ENCODE measurements at places on chromosomes 7 and 10.

DNA sequence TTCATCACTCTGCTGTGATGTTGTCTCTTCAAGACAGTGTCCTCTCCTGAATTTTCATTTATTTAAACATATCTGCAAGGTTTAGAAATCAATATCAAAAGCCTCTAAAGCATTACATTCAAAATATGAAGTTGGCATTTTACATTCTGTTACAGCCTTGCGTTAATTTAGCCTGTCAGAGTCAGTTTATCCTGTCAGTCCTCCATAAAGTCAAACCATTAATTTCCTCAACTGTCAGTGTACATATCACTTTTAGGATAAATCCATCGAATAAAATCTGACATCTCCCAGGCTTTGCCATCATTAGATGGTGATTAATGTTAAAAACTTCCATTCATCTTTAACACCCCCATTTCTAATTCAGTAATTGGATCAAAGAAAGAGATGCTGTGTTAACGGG lies 77.0 kb downstream of the NPY start:
- DNase-seq = no peak

- no peak for DNase-seq
These were observed 190.2 kb downstream of the SORCS3 start for GRCh38 chr10:104831272-104831671.

DNA sequence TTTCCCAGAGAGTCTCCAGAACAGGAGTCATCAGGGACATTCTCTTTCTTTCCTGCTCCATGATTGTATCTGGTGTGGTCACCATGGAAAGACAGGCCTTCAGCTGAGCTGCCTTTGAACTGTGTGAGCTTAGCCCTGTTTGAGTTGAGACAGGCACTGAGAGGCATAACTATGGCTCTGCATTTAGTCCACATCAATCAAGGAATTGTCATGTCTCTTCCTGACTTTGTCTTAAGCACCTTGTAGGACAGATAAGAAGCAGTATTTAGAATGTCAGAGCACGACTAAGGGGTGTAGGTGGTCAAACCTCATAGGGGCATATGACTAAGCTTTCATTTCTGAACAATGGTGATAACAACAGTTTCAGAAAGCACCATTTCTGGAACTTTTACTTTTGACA lies 53.5 kb downstream of the EPDR1 start:
- DNase-seq = no peak

DNA sequence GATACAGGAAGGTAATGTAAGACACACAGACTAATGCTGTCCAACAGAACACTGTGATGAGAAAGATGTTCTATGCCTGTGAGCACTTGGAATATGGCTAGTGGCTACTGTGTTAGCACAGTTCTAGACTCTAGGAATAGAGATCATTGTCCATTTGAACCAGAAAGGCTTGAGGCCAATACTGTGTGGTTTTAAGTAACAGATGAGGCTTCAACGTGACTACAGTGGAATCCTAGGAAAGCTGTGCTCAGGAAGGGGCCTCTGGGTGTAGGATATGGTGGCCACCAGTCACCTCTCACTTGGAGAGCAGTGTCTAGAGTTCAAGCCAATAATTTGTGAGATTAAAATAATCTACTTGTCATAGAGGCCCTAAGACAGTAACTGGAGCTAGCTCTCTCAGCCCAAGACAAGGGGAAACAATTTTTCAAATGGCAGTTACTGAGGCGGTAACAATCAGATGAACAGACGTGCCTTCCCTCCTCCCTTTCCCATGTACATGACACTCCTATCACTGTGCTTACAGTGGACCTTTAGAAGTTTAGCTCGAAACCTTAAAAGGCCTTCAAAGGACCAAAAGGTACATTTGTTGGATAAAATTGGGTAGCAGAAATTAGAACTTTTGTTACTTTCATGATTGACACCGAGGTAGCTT lies 10.2 kb downstream of the ZDHHC16 start:
- DNase-seq = no peak

- no peak for DNase-seq
These were observed 137.3 kb downstream of the HECW1 start for GRCh38 chr7:43249823-43250145.

DNA sequence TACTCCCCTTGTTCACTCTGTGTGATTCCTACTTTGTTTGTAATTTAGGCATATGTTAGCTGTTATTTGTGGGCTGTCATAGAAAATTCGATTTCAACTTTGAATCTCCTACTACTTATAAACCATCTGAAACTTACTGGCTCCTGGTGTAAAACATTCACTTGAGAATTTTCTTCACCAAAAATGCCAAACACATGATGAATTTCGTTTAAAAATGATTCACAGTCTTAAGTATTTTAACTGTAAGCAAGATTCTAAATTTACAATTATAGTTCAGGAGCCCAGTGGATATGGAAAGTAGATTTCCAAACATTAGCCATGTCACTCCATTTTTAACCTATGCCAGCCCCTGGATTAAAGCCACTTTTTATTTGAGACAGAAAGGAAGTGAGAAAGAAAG lies 3.1 kb downstream of the CPED1 start:
- DNase-seq = no peak

DNA sequence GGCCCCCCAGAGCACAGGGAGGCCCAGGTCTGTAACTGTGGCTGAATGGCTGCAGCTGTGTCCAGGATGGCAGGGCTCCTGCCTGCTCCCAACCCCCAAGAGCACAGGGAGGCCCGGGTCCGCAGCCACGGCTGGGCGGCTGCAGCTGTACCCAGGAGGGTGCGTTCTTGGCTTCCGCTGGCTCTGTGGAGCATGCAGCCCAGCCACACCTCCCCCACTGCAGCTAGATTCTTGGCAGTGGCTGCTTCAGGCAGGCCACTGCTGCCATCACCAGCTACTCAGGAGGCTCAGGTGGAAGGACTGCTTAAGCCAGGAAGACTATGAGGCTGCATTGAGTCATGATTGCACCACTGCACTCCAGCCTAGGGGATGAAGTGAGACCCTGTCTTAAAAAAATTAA lies 27.9 kb downstream of the C7orf25 start:
- no peak for DNase-seq

GRCh38 chr7:91164506-91164905 lies 99.7 kb upstream of the FZD1 start:
- DNase-seq = no peak

DNA sequence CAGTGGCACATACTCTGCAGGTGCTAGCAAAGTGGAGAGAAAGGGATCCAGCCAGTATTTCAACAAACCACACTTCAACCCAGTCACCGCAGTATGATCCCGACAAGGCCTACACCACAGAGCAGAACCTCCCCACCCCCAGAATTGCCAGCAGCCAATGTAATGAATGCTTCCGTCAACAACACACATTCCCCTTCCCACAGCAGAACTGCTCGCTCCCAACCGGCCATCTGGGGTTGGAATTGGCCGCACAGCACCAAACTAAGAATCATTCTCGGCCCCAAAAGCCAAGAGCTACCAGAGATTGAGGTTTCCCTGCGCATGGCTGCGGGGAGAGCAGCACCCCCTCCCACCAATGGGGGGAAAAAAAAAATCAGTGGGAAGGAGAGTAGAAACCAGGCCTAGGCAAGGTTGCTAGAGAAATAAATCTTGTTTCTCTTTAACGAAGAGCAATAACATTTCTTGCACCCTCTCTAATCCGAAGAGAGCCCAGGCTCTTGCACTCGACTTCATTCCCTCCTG lies 1.1 kb downstream of the WASL start:
- no peak for DNase-seq

DNA sequence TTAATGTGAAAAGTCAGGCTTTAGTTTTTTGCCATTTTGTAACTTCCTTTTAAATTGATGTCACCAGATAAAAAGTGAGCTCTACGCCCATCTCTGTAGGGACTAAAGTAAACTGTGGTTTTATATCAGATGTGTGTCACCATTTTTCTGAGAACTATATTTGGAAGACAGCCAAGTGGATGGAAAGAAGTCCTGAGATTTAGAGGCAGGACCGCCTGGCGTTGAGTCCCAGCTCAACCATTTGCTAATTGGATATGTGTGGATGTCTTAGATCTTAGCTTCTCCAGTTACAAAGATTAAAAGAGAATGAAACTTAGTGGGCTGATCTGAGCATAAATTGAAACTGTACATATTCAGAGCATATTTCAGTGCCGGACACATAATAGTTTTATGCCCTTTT lies 691.6 kb upstream of the CELF2 start:
- DNase-seq = no peak

Measured in activated CD8-positive, alpha-beta memory T cell treated with anti-CD3 and anti-CD28 coated beads for 1 hour (primary cell).